GM12892 (cell line): ENCODE measurements at places on chromosomes 2 and 18.
A peak's percentile ranks its signal among the peaks of the same experiment; 100 is the strongest.

- DNase-seq, result no peak
These were observed 497.2 kb upstream of the NETO1 start for GRCh38 chr18:73365018-73365417.

DNA sequence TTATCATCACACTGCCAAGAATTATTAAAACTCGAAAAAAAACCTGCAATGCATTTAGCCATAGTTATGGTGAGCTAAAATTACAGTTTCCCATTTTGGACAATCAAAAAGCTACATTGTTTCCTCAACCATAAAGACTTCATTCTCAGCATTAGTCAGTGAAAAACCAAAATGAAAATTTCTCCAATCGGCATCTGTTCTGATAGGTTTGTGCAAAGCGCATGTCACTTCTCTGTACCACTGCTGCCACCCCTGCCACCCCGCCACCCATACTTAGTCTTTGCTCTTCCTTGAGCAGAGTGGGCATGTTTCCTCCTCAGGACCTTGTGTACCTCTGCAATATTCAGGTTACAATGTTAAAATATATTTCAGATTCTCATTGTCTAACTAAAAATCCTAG is 7.1 kb upstream of the ZBTB14 start:
- DNase-seq, result no peak

GRCh38 chr2:85539361-85540132 is 579 bp downstream of the MAT2A start:
- peak; percentile 50 for DNase-seq

DNA sequence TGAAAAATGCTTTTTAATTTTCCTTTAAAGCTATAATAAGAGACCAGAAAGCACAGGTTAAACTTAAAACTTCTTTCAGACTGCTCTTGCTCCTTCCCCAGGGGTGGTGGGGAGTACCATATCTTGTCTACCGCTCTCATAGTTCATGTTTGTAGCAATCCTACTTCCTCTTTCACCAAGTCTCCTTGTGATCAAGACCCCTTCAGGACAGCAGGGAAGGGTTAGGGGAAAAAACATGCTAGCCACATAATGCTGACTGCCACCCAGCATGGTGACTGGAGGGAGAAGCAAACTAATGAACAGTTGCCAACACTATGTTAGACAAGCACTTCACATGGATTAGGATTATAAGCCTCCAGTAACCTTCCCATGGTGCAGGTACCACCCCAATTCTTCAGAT is 8.6 kb downstream of the MYO5B start:
- no peak for DNase-seq

DNA sequence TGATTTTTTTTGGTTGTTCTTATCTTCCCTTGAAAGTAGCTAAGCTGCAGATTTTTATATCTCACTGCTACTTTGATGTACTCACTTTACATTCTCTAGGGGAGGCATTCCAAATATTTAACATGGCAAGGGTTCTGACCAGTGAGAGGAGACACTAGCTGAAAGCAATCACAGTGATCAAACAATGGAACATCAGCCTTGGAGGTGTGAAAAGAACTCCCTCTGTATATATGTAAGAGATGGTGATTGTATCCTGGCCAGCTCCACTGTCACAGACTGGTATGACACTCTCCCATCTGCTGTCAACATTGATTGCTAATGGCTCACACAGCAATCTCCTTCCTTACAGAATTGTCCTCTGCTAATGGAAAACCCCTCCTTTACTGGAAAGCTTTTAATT is 291.7 kb upstream of the CDH19 start:
- no peak for DNase-seq

DNA sequence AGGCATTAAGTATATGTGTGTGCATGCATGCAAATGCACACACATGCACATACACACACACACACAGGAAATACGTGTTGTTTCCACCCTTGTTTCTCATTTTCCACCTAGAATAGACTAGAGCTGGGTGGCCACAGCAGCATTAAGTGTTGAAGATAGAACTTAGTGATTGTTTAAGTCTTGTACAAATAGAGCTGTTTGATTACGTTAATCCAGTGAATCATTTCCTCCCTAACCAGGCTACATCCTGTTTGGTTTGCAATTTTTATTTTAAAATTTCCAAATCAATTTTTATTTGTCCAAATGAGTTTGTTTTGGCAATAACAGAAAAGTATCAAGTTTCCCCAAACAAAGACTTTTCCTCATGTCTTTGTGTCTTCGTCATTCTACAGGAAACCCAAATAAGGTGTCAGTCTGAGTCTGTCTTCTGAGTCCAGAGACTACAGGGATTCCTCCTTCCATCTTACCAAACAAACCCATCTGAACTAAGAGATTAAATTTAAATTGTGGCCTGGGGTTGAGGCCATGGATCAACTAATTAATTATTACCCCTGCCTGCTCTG is 74.6 kb upstream of the GALNT5 start:
- DNase-seq, result no peak

GRCh38 chr2:157971702-157972101 is 95.6 kb upstream of the ACVR1 start:
- DNase-seq, result no peak

- no peak for DNase-seq
These were observed 35.2 kb downstream of the RDH14 start for GRCh38 chr2:18525236-18525635.

- DNase-seq, result no peak
These were observed 788.4 kb downstream of the EPHA4 start for GRCh38 chr2:220783671-220784070.

DNA sequence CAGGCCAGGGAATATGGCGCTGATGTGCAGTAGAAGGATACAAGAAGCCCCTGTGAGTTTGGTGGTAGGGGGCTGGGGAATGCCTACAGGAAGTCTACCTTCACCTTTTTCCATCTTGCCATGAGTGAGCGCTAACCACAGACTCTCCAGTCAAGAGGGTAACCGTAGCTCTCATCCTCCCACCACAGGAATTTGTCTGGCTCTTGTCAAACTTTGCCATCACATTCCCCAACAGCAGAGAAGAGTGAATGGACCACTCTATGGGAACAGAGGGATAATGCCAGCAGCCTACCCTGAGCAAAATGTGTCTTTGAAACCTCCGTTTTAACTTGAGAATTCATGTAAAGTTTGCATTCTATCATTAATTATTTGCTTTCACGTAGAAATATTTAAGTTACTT is 168.3 kb downstream of the NRP2 start:
- DNase-seq, result no peak

GRCh38 chr2:171225302-171225980 is 64.7 kb upstream of the TLK1 start:
- no peak for DNase-seq

- DNase-seq, result no peak
These were observed 91.4 kb upstream of the IL1R2 start for GRCh38 chr2:101900375-101900774.

DNA sequence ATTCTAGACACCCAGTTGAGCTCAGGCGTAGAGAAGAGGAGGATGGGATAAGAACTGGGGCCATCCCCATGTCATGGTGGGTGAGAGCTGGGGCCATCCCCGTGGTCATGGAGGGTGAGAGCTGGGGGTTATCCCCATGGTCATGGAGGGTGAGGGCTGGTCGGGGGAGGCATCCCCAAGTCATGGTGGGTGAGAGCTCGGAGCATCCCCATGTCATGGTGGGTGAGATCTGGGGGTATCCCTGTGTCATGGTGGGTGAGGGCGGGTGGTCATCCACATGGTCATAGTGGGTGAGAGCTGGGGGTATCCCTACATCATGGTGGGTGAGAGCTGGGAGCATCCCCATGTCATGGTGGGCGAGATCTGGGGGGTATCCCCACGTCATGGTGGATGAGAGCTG is 52.5 kb downstream of the IL1RL2 start:
- DNase-seq, result no peak

GRCh38 chr2:142989273-142990204 is 112.1 kb downstream of the KYNU start:
- DNase-seq, result no peak

DNA sequence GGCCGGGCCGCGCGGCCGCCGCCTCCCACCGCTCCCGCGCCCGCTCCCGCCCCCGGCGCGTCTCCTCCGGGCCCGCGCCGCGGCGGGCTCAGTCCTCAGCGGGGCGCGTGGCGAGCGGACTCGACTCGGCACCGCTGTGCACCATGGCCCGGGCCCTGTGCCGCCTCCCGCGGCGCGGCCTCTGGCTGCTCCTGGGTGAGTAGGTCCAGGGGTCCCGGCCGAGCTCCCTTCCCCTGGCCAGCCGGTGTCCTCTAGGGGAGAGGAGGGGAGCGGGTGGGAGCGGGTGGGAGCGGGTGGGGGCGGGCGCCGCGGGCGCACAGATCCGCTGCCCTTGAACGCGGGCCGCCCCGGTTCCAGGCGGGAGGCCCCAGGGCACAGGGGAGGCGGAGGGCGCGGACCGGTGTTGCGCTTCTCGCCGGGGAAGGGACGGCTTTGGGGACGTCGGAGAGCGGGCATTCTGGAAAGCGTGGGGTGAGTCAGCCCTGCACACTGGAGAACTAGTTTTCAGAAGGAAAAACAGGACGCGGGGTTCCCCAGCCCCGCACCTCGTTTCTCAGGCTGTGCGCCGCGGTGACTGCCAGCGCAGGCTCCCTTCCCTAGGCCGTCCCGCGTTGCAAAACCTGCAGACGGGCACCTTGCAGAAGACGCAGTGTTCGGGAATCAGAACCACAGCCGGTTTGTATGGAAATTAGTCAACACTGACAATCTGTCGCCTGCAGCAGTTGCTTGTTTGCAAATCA is at the start of gene RAMP1:
TSS of gene RAMP1 (plus strand) at position 91 of the 740 bp plus-strand sequence. CDS start at position 144, 53 bp downstream.
- DNase-seq, result peak; percentile 10

GRCh38 chr2:176081837-176082524 is 1.8 kb downstream of the EVX2 start:
- no peak for DNase-seq

GRCh38 chr2:105682401-105682800 is 62.3 kb upstream of the NCK2 start:
- no peak for DNase-seq

- no peak for DNase-seq
These were observed 38.4 kb downstream of the TBC1D8 start for GRCh38 chr2:101112772-101113157.

GRCh38 chr2:239245107-239245506 is 155.7 kb downstream of the HDAC4 start:
- DNase-seq, result no peak

GRCh38 chr18:9928646-9929259 is 14.9 kb downstream of the VAPA start:
- no peak for DNase-seq

- DNase-seq, result no peak
These were observed 249.9 kb upstream of the EPAS1 start for GRCh38 chr2:46047290-46047689.

DNA sequence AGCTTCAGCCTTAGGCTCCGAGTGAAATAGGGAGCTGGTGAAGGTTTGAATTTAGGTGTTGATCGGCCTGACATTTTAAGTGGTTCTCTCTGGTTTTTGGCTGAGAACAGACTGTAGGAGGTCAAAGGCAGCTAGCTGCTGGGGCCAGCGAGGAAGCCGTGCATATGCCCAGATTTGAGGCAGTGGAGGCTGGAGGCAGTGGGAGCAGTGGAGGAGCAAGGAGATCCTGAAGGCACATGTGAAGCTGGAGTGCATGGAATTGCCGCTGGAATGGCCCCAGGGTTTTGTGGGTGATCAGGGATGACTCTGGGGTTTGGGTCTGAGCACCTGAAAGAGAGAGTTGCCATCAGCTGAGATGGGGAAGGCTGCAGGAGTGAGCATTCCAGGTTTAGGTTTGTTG is 25.1 kb downstream of the STEAP3 start:
- DNase-seq, result no peak

DNA sequence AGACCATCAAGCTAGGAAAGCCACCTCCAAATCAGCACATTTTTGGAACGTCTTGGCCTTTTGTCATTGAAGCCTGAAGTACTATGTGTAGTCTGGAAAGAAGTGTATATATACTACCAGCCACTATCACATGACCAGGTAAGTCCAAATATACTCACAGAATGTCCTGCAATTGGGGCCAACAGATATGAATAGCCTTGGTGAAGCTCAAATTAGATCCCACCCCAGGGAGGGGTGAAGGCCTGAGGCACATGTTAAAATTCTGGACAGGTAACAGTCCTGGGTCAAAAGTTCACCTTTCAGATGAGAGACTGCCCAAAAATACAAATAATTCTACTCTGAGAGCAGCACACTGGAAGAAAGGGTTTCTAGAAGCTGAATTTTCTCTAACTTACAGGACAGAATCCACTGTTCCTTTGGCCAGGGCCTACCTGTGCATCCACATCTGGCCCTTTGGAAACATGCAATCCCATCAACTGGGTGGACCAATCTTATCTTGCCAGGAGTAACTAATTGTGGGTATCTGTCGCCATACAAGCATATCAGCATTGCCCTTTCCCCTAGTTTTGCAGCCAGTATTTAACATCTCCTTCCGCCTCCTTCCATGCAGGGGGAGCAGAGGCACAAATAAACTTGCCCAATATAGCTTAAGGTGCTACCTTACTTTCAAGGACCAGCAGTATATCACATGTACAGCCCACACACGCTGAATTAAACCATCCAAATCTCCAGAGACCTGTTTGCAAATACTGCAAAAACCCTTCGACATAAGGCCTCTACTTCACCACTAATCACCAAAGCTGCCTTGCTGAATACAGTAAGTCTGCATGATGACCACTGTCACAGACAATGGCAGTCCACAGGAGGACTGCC is 67.8 kb downstream of the EIF5B start:
- DNase-seq, result no peak

DNA sequence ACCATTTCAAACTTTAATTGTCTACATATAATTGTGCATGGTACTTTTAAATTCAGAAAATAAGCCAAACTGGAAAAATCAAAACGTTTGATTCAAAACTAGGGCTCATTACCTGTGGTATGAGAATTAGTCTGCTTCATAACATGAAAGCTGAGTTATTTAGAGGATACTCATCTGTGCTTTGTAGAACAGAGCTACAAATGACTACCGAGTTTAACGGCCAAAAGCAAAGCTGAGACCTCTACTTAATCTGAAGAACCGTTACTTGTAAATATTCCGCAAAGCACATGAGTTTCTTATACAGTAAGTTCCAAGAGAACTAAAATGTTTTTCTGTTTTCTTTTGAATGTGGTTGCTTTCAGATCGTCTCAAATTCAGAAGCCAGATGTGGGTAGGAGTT is 123.7 kb upstream of the SMAD7 start:
- no peak for DNase-seq

- no peak for DNase-seq
These were observed 232.8 kb downstream of the PIK3C3 start for GRCh38 chr18:42187611-42188380.

- DNase-seq, result no peak
These were observed 106.4 kb upstream of the SERTAD2 start for GRCh38 chr2:64760128-64760527.

DNA sequence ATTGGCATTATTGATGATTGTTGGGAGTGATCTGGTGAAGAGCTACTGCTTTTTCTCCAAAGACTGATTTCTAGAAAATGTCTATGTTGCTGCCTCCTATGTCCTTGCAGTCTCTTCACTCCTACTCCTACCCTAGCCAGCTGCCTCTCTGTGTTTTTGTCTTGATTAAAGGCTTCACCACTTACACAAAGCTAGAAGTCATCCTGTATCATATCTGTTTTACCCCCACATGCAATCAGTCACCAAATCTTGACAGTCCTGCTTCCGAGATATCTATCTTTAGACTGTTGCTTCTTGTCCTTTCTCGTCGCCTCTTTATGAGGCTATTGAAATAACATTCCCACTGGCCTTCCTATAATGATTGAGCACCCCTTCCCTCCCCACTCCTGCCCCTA is 84.5 kb upstream of the ITGA4 start:
- DNase-seq, result no peak

GRCh38 chr2:179646862-179647587 is 214.4 kb downstream of the ZNF385B start:
- DNase-seq, result no peak

GRCh38 chr2:99868260-99868659 is 274.1 kb downstream of the AFF3 start:
- no peak for DNase-seq

- no peak for DNase-seq
These were observed 53.1 kb downstream of the HPCAL1 start for GRCh38 chr2:10355471-10356438.
